ENCODE measurements at places on chromosomes 5 and 9.

DNA sequence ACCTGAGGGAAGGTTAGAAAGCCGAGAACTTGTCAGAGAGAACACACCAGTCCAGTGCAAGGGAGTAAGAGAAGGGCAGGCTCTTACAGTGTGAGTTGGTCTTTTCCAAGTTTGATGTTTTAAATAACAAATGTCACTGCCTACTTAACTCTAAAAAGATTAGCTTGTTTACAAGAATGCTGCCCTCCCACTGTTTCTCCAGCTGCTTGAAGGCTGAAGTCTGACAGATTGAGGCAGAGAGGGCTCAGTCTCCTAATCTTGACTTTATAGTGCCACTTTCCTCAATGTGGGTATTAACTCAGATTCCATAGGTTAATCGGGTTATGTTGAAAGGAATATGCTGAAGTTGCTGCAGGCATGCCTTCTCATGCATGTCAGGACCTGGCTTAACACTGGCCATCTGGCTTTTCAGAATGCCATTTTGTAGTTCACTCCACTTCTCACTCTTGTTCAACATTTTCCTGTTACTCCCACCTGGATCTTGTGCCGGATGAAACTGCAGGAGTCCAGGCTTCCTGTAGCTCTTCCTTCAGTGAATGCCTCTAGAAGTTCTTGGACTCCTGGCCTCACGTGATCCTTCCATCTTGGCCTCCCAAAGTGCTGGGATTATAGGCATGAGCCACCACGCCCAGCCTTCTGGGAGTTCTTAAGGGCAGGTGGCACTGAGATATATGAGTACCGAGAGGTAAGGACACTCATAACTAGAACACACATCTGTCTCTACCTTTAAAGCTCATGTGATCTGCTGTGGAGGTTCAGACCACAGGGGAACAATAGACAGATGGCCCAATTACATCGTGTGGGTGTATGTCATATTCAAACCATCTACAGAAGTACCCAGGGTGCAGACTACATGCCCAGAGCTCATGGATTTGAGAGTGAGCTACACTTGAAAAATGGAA, 249.7 kb downstream of the ARHGAP26 start:
- no peak for DNase-seq

GRCh38 chr9:117963493-117964090, 259.4 kb downstream of the TLR4 start:
- no peak for DNase-seq

- DNase-seq: no peak
These were observed 26.3 kb downstream of the MSX2 start for GRCh38 chr5:174750711-174751110.

GRCh38 chr5:158152136-158152535, 293.2 kb upstream of the CLINT1 start:
- DNase-seq: no peak

- DNase-seq: no peak
These were observed 185.2 kb downstream of the DCP2 start for GRCh38 chr5:113161806-113162205.

DNA sequence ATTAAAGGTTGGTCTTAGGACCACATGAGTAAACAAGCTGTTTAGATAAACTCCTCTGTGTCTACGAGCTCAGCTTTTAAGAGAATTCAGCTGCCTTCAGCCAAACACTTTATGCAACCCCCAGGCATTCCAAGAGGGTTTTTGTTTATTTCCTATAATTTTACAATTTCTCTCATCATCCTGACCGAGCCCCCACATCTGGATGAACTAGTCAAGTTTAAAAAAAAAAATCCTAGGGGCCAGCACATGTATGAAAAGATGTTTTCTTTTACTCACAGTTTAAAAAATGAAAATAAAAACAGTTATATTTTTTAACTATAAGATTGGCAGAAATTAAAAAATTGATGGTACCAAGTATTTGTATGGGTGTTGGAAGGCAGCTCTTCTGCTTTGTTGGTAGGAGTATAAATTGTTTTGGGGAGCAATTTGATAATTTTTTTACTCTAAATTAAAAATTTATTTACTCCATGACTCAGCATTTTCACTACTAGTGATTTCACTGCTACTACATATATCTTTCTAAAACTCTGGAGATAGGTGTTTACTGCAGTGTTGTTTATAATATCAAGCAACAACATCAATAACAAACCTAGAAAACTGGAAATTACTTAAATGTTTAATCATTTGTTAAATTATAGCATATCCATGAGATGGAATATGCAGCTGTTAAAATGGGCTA, 18.1 kb downstream of the YTHDC2 start:
- no peak for DNase-seq

- DNase-seq: no peak
These were observed 11.5 kb downstream of the UGT3A1 start for GRCh38 chr5:35979715-35980114.

GRCh38 chr5:169104937-169105494, 195.9 kb downstream of the SLIT3 start:
- no peak for DNase-seq

- peak; percentile 87 for DNase-seq
These were observed 15.8 kb upstream of the RAPGEF1 start for GRCh38 chr9:131755541-131756198.

- DNase-seq: no peak
These were observed 109.7 kb downstream of the MLLT3 start for GRCh38 chr9:20512636-20513035.

GRCh38 chr5:159533197-159533596, 202.9 kb upstream of the IL12B start:
- DNase-seq: no peak

GRCh38 chr9:101398930-101399642, 435 bp downstream of the ZNF189 start:
- peak; percentile 24 for DNase-seq

- no peak for DNase-seq
These were observed 94.3 kb downstream of the PAPPA start for GRCh38 chr9:116247791-116248374.

DNA sequence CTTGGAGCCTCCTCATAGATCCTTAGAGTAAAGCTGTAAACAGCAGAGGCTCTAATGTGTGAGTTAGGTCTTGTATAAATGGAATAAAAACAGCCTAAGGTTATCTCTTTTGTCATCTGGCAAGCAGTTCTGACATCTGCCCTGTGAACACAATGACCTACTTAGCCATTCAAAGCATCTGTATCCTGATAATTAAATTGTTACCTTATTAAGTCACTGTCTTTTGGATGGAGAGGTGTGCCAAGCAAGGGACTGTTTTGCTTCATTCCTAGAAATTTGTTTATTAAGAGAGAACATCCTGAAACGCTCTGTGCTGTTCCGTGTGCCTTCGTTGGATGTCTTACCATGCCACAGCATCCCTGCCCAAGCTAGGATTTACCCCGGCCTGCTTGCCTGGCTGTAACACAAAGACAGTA, 1.5 kb downstream of the LSM11 start:
- DNase-seq: no peak

GRCh38 chr5:147557876-147558745, 48.2 kb upstream of the DPYSL3 start:
- DNase-seq: no peak

GRCh38 chr9:102855641-102856040, 139.5 kb upstream of the CYLC2 start:
- no peak for DNase-seq

DNA sequence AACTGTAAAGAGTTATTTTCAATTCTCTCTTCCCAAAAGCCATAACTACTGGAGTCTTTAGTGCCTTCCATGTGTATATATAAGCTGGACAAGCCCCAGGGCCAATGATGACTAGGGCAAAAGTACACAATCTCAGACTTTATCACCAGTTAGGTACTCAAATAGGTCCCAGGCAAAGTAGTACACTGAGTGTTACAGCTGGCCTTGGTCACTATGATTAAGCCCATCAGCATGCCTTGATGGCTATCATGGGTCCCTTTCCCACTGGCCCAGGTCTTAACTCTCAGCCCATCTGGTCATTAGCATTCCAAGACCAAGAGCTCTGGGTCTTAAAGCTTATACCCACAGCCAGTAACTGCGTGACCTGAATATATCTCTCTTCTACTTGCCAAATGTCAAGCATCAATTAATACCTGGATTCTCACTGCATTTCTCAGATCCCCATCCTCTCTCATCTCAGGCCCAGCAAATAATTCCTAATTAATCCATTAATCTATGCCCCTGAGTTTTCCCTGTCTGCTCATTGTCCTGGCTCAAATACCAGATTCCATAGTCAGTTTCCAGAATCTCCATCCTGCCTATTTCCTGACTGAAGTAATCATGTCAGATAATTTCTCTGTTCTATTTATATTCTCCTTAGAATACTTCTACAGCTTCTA, 62.3 kb downstream of the NR6A1 start:
- no peak for DNase-seq

DNA sequence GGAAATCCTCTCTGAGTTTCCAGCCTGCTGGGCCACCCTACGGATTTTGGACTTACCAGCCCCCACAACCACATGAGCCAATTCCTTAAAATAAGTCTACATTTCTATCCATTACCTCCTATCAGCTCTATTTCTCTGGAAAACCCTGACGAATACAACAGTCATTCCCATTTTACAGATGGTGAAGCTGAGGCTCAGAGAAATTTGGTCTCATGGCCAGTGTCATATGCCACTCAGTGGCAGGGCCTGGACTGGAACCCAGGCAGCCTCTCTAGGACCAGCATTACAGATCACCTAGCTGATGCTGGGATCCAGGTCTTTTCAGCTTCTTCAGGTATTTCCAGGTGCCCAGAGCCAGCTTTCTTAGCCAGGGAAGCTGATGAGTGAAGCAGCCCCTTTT, 45.0 kb upstream of the SH3PXD2B start:
- DNase-seq: no peak

GRCh38 chr9:114037961-114038723, 40.0 kb downstream of the AMBP start:
- no peak for DNase-seq

- no peak for DNase-seq
These were observed 130.6 kb downstream of the CACNA1B start for GRCh38 chr9:138007918-138008841.

- no peak for DNase-seq
These were observed 86.8 kb upstream of the HSPA9 start for GRCh38 chr5:138661991-138662434.

DNA sequence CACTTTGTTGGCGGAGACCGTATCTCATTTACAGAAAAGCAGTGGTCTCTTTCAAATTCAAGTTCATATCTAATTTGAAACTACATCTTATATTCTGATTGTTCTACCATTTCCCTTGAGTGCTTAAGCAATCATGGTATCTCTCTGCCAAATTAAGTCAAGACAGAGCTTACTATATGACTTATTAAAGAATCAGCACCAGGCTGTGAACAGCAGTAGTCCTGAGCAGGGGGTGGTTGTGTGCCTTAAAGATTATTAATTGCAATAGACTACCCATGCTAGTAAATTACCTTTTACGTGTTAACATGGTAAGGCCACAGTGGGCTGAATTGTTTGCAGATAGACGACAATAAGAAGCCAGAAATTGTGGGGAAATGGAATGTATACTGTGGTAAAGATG, 21.5 kb downstream of the SNCAIP start:
- DNase-seq: no peak

DNA sequence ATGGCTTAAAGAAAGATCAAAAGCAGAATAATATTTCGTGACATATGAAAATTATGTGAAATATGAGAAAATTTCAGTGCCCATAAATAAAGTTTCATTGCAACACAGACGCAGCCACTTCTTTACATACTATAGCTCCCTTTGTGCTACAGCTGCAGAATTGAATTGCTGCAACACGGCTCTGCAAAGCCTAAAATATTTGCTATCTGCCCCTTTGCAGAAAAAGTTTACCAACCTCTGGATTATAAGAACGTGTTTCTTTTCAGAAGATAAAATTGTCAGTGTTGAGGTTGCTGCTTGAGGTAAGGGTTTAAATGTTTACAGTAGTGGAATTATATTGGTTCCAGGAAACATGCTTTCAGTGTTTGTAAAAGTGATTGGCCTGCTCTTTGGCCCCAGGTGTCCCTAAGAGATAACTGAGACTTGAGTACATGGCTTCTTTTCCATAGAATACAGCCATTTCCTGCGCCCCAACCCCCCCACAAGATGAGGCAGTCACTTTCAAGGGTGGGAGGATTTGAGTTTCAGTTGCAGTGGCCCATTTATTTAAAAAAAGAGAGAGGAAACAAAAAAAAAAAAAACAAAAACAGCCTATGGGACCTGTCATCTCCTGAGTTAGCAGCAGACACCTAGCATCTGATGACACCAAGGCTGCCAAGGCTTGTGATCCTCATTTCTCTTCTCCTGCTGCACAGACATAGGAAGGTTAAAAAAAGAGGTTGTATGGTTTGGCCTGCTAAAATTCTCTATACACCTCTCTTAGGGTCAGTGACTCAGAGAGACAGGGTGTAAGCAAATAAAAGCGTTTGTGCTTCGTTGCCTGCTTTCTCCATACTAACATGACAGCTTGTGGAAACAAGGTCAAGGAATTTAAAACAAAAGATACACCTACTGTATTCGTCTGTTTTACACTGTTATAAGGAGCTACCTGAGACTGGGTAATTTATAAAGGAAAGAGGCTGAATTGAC, 28.0 kb upstream of the HTR4 start:
- DNase-seq: no peak

DNA sequence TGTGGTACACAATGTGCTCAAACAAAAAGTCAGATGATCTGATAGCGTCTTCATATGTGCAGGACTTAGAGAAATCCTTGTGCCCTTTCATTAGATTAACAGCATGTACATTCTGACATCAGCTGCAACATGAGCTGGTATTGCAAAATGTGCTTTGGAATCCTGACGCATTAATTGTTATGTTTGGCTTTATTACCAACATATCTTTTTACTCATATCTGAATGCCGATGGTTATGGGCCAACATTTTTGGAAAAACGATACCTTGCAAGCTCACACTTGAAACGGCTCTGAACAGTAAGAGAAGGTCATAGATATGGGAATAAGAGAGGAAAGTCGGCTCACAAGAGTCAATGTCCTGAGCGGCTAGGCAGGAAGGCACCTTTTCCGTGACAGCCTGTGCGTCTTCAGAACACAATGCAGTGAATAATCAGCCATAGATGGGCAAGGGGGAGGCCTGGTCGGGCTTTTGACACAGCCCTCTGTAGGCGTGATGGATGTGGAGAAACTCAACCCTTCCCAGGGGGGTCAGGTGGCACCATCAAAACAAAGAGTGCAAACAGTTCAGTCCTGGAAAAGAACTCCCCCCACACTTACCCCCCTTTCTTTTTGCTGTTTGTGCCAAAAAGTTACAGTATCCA, 36.4 kb upstream of the GAS1 start:
- DNase-seq: no peak

DNA sequence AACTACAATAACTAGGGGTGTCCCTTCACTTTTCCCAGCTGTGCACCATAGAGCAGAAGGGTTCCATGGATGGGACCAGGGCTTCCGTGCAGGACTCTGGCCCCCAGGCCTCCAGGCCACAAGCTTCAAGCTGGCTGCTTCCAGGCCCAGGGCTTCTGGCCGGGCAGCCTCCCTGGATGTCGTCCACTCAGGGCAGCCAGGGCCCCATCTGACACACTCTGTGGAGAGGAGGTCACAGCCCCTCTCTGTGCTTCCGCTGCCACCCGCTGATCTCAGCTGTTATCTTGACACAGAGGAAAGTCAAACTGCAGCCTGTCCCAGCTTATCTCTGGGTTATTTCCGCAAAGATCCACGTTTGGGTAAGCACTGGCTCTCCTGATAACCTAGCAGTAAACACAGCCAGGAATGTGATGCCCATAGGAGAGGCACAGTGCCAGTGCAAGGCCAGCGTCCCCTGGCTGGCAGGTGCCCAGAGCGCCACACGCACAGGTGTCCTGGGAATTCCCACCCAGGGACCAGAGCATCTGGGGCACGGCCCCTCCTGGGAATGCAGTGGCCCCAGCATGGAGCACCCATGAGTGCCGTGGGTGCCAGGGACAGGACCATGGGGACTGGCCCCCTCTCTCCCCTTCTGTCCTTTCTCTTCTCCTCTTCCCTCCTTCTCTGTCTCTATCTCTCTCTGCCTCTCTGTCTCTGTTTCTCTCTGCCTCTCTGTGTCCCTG, 15.6 kb upstream of the SLC6A19 start:
- no peak for DNase-seq
